ENCODE measurements at places on chromosomes 7 and 10.

- no peak for DNase-seq
These were observed 132.5 kb downstream of the NOC3L start for GRCh38 chr10:94230134-94230785.

DNA sequence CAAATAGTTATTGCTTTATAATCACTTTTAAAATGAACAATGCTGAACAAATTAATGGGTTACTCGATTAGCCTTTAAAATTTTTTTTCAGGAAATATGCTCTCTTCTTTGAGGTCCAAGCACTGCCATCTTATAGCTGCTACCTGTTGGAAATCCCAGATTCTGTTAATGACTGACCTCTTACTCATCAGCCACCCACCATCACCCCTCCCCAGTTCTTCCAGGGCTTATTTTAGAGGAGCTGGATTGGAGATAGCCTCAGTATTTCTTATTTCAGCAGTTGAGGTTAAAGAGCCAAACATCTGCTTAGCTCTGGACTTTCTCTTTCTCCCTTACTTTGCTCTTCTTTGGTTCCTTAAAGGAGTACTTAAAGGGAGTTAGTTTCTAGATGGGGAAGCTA lies 420.0 kb downstream of the EXOC4 start:
- no peak for DNase-seq

- no peak for DNase-seq
These were observed 62.6 kb upstream of the EN2 start for GRCh38 chr7:155395176-155395797.

GRCh38 chr10:129404091-129404490 lies 63.0 kb upstream of the MGMT start:
- no peak for DNase-seq

GRCh38 chr10:31101123-31101522 lies 69.5 kb upstream of the ZNF438 start:
- DNase-seq: peak; percentile 63

GRCh38 chr7:100693312-100694097 lies 545 bp downstream of the GIGYF1 start:
- DNase-seq: no peak

DNA sequence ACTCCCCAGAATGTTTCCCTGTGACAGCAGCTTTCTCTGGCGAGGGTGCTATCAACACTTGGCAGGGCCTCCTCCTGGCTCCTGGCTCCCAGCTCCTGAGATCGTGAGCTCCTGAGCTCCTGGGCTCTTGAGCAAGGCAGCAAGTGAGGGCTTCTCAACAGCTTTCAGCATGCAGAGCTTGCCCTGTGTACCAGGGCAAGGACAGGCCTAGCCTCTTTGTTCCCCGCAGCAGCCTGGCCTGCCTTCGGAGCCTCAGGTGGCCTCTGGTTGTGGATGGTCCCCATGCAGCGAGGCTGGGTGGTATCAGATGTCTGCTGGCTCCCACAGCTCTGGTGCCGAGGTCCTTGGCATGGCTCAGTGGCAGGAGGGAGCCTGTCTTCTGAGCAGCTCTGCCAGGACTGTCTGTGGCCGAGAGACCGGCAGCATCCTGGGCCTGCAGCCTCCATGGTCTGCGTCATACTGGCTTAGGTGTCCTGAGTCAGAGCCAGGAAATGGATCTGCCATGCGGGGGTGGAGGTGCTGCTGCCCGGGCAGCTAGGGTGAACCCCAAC lies 44.2 kb downstream of the ZMIZ1 start:
- DNase-seq: no peak

DNA sequence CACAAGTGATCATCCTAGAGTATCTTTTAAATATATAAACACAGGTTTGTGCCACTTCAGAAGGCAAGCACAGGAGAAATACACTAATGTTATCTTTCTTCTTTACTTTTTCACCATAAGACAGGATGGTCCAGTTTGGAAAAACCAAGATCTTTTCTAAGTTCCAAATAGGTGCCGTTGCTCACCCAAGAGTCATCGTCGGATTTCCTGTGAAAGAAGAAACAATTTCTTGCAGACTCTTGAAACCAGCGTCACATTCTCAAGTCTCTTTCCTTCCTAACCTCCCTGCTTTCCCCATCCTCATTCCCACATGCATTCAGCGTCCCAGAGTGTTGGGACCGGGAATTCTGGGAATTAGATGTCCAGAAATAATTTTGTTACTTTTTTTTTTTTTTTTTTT lies 42.8 kb upstream of the GSDME start:
- no peak for DNase-seq

DNA sequence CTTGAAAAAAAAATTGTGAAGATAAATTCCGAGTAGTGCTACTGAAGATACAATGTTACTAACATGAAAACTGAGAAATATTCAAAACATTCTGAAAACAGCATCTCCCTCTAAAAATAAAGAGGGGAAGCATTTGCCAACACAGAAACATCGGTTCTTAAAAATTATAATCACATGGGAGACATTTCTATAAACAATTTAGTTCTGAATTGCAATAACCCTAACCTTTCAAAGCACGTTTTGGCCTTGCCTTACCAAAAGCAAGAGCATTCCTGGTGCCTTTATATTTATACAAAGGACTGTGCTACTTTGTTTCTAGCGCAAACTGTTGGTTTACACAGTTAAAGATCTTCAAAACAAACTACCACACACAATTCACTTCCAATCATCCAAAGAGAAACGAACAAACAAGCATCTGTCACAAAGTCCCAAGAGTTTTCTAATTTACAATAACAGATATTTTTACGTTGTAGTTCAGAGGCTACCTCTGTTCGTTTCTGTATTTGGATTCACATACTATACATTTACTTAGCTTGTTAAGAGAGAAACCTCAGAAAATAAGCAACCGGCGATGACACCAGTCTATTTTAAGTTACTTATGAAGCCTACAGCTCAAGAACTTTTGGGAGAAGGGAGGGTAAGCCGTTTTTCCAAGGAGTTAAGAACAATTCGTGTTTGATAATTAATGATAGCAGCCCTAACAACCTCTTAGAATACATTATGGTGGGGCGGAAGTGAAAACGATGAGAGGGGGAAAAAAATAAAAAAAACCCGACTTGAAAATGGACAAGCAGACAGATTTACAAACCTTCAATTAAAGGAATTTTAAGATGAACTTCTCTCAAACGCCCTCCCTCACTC lies 1.3 kb downstream of the ABI1 start:
- no peak for DNase-seq

DNA sequence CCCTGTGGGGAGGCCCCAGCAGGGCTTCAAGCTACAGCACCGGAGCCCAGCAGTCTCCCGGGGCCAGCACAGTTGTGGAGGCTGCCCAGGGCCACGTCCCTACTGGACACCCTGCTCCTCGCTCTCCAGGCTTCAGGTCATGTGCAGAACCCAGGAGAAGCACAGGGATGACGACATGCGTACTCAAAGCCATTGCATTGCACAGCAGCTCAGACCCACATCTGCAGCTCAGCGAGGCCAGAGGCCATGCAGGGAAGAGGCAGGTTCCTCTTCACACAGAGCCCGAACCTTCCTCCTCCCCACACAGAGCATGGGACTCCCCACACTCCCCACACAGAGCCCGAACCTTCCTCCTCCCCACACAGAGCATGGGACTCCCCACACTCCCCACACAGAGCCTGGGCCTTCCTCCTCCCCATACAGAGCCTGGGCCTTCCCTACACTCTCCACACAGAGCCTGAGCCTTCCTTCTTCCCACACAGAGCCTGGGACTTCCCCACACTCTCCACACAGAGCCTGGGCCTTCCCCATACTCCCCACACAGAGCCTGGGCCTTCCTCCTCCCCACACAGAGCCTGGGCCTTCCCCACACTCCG lies 12.3 kb downstream of the CFAP46 start:
- DNase-seq: no peak

DNA sequence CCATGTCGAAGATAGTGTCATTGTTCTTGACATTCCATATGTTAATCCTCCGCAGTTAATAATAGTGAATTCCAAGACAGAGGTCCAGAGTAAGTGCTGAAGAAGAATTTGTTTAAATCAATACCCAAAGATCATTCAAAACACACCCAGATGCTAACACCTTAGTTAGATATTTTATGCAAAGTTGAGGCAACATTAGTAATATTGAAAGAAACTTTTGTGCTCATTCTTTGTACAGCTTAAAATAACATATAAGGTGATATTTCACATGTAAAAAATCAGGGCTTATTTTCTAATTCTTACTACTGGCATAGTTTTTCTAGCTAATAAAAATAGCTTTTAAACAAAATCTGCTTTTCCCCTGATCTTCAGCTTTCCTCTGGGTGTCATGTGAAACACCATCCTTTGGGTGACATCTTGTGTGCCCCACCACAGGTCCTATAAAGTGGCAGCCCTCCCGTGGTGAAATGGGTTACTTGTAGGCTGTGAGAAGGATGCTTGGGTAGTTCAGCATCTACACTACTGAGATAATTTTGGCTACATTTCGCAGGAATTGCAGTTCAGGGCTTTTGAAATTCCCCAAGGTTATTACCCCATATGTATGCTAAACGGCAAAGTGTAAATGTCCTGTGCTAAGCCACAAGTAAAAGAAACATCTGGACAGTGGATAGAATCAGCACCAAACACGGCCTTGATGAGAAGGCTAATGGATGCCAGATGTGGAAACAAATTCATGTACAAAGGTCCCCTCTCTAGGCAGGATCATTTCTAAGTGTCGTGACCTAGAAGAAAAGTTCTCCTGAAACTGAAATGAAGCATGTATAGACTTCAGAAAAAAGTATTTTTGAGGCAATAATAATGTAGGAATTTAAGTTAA lies 105.4 kb downstream of the GRM3 start:
- no peak for DNase-seq

DNA sequence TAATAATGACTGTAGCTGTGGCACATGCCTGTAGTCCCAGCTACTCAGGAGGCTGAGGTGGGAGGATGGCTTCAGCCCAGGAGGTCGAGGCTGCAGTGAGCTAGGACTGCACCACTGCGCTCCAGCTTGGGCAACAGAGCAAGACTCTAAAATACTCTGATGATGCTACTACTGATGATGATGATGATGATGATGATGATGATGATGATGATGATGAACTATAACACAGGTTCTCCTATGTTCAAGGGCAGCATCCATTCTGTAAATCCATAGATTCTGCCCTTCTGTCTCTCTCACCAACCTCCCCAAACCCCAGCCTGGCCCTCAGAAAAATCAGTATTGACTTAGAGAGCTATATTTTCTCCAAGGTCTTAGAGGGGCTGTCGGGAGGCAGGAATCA lies 22.8 kb upstream of the EN2 start:
- no peak for DNase-seq

GRCh38 chr10:32909456-32909855 lies 48.6 kb downstream of the ITGB1 start:
- no peak for DNase-seq
